ENCODE measurements at places on chromosomes 7 and 10.

DNA sequence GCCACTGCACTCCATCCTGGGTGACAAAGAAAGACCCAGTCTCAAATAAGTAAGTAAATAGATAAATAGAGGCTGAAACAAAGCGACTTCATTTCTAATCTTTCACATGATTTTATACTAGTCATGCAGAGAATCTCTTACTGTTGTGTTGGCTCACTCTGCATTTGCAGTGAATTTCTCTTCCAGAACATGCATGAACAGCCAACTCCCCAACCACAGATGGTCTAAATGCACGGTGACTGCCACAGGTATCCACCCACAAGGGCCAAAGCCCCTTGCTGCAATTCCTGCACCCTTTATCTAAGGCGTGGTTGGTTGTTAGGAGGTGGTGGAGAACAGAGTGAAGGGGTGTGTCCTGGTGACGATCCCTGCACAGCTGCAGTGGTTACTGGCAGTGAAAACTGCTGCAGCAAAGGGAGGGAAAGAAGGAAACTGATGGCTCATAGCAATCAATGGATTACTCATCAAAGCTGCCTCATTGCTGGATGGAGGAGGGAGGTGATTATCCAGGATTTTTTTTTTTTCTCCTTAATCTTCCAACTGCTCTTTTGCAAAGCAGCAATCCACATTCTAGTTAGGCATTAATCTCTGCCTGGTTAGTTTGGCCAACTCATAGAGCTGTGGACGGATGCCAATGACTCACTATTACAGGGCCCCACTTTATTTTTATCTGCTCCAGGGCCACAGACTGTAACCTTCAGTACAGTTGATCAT is 50.6 kb downstream of the PRTFDC1 start:
- no peak for DNase-seq

DNA sequence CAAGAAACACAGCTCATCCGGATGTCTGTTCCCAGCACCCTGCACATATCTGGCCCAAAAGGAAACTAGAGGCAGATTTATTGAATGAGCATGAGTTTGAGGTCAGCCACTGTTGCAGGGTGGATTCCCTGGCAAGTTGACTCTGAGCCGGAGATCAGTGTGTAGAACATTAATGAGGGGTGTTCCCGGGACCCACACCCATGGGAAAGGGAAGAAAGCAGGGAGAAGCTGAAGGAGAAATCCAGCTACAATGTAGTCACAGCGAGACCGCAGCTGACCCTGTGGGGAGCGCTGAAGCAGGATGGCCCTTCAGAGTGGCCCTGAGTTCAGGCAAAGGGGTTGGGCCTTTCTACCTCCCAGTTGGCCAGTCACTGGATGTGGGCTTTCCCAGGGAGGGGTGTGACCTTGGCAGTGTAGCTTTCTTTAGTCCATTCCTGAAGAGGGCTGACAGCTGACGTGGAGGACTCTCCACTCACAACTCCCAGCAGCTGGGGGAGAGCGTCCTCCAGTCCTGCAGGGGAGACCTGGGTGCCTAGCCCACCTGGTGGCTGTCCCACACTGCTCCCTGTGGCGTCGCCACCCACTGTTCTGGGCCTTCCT is 324.2 kb upstream of the ZMIZ1 start:
- DNase-seq: no peak

- DNase-seq: no peak
Measured at GRCh38 chr10:102400076-102400475, 4.6 kb downstream of the NFKB2 start.

- DNase-seq: no peak
Measured at GRCh38 chr7:7585241-7585928, 18.7 kb downstream of the MIOS start.

DNA sequence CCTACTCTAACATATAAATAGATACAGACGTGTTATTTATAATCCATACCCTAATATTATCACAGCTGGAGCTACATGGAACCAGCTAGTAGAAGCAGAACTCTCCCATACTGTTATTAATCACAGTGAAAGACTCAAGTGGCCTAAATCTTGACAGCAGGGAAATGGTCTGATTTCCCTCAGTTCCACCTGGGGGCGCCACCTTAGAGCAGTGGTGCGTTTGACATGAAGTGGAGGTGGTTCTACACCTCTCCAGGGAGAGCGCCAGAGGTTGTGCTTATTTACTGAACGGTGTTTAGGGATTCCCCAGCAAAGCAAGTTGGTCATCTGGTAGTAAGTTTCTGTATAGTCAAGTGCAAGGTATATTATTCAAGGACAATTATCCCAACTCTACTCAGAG is 17.6 kb downstream of the DNTT start:
- DNase-seq: no peak

DNA sequence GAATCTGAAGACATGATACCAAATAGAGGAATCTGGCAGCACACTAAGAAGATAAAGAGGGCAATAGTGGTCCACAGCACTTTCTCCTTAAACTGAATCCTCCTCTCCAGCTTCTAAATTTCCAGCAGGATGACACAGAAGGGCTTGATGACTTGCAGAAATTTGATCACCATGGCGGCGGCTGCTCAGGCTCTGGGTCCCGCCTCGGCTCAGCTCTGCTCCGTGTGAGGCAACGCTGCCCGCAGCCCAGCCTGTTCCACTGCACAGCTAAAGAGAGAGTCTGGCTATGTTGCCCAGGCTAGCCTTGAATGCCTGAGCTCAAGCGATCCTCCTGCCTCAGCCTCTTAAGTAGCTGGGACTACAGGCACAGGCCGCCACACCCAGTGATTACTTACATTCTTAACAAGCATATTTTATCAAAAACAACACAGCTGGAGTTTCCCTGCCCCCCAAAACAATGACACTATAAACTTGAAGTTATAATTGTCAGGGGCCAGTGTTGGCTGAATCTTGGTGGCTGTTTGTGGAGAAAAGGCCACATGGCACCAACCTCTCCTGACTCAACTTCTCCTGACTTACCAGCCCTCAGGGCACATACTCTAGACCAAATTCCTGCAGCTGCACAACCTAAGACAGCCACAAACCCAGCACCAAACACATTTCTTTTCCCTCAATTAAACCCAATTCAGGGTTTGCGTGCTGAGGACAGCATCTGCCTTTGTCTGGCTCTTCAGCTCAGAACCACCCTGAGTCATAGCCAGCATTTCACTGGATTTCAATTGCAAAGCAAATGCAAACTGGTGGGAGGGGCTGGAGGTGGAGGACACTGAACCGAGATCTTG is 11.6 kb upstream of the TNPO3 start:
- DNase-seq: no peak

DNA sequence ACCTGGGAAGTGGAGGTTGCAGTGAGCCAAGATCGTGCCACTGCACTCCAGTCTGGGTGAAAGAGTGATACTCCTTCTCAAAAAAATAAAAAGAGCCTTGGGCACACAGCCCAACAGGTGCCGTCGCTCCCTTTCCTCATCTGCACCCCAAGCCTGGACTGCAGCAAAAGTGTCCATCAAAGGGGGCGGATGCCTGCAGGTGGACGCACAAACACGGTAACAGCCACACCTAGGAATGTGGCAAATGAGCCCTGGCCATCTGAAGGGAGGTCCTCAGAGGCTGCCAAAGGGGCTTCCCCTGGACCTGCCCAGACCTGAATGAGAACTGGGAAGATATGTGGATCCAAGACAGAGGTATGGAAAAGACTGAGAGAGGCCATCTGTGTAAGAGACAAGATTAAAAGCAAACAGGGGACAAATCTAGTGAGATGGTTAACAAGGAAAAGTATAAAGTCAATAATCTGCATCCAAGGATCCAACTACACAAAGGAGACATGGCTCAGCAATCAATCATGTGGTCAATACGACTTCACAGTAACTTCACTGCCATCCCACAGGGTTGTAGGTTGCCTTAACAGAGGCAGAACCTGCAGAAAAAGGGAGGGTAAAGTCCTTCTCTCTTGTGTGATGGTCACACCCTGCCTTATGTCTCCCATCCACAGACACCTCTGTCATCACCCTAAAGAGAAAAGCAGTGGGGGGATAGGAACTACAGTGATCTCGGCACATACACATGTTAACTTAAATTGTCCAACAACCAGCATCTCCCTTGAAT is 25.4 kb downstream of the DRGX start:
- DNase-seq: no peak

DNA sequence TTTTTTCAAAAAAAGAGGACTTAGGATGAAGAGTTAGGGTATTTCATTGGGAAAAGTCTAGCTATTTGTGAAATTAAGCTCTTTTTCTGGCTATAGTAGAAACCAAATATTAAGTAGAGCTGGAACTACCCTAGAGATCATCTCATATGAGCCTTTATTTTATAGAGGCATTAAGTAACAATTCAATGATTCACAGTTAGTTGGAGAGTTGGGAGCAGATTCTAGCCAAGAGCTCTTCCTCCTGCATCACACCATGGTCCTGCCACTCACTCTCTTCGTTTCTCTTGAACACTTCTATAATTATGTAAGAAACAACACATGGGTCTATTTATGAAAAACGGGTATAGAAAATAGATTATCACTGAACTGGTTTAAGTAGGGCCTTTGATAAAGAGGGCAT is 76.1 kb upstream of the ANK3 start:
- DNase-seq: no peak

DNA sequence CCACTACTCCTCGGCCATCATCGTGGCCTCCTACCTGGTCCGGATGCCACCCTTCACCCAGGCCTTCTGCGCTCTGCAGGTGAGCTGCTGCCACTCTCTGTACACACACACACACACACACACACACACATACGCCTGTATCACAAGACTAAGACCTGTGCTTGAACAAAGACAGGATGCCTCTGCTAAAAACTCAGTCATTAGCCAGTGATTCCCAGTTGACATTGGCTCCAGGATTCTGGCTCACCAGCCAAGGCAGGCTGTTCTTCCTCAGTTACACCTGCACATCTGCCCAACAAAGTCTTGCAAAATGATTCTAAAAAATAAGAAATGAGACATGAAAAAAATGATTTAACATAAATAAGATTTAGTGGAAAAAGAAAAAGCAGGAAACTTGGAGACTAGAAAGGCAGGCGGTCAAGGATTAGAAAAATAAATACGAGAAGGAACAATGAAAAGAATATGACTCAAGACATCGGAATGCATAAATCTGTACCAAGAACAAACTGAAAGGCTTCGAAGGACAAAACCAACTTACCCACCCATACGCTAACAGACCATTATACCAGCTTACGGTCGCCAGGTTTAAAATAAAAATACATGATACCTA is 7.4 kb upstream of the LRRC18 start:
- no peak for DNase-seq

DNA sequence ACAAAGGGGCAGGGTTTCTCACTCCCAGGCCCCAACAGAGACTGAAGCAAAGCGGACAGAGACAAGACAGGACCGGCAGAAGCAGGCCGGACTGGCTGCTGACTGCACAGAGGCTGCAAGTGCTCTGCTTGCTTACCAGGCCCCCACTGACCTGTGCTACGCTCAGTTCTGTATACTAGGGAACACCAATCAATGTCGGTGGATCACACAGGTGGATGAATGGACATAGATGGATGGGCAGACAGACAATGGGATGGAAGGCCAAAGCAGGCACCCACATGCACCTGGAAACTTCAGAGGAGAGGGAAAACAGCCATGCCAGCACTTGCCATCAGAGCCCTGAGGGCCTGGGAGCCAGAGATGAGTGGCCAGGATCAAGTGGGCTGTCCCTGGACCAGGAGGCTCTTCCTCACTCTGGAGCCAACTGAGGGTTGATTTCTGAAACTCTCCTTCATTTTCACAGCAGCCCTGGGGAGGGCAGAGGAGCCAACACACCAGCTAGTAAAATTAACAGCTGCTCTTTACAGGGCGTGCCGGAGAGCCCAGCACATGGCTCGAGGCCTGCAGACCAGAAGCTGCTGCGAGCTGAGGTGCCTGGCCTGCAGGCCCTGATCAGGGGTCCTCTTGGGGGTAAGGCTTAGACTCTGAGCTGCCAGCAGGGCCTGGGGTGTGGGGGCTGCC is 243.6 kb downstream of the KCNMA1 start:
- no peak for DNase-seq

DNA sequence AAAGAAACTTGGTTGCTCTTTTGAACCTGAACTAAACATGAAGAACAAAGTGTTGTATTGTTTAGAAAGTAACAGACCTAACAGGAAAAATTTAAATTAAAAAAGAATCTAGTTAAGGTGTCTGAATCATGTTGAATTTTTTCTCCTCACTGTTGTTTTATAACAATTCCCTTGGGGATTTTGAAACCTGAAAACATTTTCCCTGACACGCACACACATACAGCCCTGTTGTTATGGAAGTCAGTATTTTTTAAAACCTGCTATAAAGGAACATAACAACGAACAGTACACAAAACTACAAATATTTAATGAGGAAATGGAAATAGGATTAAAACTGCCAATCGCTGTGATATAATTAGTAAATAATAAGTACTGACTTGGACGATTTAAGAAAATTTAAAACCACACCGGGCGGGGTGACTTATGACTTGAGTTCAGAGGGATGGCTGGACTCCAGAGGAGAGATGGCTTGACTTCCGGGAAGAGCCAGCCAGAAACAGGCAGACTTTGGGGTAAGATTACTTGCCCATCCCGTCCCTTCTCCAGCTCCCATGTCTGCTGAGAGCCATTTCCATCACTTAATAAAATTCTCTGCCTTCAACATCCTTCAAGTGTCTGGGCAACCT is 16.2 kb upstream of the SPOCK2 start:
- no peak for DNase-seq

DNA sequence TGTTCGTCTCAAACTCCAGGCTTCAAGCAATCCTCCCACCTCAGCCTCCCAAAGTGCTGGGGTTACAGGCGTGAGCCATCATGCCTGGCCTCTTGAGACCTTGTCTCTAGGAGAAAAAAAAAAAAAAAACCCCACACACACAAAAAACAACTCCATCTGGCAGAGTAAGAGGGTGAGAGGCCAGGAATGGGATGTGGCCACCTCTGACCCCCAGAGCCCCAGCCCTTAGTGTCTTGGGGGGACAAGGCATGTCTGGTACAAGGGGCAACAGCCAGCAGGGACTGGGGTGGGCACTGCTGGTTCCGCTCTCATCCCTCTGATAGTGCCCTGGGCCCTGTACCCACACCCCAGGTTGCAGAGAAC is 15.6 kb upstream of the TNRC18 start:
- DNase-seq: no peak
